NCI-H1048 (cell line): ENCODE measurements at places on chromosomes 4 and X.
A peak's percentile ranks its signal among the peaks of the same experiment; 100 is the strongest.

DNA sequence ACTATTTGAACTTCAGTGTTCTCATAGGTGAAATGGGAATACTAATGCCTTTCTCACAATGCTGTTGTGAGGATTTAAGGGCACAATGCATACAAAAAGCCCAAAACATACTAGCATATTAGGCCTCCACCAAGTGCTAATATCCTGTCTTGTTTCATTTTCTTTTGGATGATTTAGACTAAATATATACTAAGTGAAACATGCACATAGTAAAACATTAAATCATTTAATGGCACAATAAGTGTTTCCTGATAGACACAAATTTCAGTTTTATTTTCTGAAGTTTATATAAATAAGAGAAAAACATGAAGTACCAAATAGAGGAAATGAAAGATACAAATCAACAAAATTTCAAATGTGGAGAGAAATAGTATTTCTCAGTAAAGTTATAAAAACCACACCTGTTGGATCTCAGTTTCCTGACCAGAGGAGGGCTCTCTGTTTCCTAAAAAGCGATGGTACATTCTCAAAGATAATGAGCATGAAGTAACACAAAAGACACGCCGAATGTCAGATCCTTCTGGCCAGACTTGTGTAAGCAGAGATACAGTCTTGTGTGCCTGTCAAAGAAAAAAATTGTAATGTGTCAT, 25.1 kb downstream of the DDX60 start:
- DNase-seq: no peak

DNA sequence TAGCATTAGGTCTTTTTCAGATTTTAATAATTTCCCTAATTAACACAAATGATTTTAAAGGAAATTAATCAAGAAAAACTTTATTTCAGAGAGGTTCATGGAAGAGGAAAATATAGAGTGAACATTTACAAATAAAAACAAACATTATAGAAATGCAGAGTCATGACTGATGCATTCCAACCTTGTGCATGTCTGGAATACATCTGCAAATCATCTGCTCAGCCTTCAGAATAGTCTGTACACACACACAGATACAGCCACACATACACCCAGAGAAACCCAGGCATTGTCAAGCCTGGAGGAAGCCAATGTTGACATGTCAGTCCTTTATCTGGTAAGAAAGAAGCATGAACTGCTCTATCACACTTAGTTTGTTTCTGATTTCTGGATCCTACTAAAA, 61.3 kb upstream of the NFKB1 start:
- DNase-seq: no peak

GRCh38 chrX:12701628-12702027, 89.6 kb upstream of the PRPS2 start:
- DNase-seq: peak; percentile 48

- no peak for DNase-seq
Observed at GRCh38 chr4:4585012-4585670, 43.3 kb upstream of the STX18 start.

GRCh38 chrX:110954428-110955100, 141.4 kb upstream of the PAK3 start:
- no peak for DNase-seq

- DNase-seq: no peak
Observed at GRCh38 chr4:158825433-158826036, 56.7 kb downstream of the FNIP2 start.

DNA sequence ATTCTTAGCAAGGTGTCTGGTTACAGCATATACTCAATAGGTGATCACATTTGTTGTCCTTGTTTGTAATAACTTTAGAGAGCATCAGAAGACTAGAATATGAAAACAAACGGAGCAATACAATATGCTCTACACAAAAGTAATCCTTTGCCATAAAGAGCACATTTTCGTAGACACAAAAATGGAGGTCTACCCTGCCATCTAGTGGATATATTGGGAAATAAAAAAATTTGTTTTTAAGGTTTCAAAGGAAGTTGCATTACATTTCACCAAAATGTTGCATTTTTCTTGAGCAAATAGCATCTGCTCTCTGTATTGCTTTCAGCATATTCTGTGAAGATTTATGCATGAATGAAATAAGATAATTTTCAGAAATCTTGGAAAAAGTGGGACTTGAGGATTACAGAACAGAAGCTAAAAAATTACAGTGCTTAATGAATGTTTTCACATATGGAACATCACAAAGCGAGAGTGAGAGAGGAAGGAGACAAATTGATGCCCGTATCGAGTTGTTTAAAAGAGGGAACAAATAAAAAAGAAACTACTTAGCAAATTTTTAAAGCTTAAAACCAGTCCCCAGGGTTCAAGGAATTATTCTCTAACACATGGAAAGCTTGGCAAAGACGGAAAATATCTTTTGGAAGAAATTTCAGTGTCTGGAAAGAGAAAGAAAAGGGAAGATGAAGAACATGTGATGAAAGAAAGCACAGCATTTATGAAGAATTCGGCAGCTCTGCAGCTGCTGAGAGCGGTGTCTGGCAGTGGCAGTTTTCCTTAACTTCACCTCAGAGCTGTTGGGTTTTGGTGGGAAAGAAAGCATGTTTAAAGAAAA, 390.1 kb downstream of the ANKRD50 start:
- DNase-seq: peak; percentile 32

DNA sequence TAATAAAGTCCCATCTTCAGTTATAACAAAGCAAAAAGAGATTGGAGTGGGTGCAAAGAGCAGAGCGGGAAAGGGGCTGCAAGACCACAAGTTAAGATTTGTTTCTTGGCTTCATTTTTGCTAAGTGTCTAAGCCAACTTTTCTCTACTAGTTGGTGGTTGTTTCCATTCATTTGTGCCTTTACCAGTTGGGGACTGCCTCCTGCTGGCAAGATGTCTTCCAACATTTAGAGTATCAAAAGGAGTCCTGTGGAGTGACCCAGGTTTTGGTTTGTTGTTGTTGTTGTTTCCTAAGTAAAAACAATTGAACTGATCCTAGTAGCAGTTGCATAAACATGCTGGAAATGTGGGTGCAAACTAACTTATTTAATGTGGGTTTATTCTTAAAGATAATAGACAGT, 121.1 kb downstream of the SPATA18 start:
- DNase-seq: no peak

DNA sequence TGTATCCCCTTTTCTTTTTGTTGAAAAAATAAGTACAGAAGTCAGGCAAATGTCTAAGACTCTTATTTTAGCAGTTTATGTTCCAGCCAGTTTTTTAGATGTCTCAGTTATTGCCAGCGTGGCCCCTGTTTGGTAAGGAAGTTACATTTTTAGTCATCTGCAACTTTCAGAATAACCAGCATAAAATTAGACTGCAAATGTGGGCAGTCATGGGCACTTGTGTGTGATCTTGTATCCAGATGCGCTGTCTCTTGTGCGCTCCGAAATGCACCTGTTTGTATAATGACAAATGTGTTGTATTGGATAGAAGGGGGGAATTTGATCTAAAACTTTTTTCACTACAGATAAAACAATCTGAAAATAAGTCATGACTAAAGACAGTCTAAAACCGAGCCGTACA, 44.3 kb upstream of the CLCN4 start:
- DNase-seq: no peak

GRCh38 chr4:143358923-143359643, 22.4 kb downstream of the GAB1 start:
- DNase-seq: no peak

GRCh38 chr4:156732634-156733033, 239.0 kb downstream of the PDGFC start:
- DNase-seq: no peak

DNA sequence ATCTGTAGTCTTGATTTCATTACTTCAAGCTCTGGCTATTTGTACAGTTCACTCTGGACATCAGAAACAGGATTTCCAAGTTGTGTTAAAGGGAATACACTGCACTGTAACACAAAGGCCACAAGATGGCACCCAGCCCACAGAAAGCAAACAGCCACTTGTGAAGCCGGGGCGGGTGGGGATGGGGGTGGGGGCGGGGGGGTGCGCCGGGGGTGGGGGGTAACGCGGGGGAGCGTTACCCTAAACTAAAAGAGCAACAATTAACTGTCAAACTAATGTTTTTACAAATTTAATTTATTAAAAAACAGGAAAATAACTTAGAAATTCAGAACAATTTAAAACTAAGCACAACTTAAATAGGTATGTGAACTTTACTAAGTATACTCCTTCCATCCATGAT, 27.3 kb downstream of the PRDX4 start:
- peak; percentile 0 for DNase-seq

- DNase-seq: no peak
Observed at GRCh38 chr4:164488114-164488513, 265.8 kb upstream of the SMIM31 start.

DNA sequence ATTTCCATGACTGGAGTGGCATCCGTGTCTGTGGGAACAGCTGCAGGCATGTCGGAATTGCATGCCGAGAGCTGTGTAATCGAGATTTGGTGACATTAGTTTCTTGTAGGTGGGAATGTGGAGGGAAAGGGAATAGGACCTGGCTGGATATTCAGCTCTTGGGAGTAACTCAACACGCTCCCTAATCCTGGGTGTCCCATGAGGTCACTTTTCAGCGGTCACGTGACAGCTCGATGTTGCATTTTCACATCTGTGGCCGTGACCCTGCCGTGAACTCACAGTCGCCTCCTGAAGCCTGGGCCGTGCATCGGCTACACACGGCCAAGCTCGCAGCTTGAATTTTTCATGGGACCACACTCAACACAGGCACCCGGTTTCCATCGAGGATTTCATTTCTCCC, 25.8 kb upstream of the PSAPL1 start:
- DNase-seq: no peak

DNA sequence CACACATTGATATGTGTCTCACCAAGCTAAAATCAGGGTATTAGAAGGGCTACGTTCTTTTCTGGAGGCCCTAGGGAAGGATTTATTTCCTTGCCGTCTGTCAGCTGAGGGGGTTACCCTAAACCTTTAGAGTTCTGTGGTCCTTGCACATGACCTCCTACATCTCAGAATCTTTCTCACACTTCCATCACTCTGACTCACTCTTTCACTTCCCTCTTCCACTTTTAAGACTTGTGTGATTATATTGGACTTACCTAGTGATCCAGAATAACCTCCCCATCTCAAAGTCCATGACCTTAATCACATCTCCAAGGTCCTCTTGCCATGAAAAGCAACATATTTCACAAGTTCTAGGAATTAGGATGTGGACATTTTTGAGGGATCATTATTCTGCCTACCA, 53.6 kb upstream of the FUNDC1 start:
- DNase-seq: no peak

- DNase-seq: no peak
Observed at GRCh38 chr4:8919651-8920288, 48.1 kb upstream of the HMX1 start.

DNA sequence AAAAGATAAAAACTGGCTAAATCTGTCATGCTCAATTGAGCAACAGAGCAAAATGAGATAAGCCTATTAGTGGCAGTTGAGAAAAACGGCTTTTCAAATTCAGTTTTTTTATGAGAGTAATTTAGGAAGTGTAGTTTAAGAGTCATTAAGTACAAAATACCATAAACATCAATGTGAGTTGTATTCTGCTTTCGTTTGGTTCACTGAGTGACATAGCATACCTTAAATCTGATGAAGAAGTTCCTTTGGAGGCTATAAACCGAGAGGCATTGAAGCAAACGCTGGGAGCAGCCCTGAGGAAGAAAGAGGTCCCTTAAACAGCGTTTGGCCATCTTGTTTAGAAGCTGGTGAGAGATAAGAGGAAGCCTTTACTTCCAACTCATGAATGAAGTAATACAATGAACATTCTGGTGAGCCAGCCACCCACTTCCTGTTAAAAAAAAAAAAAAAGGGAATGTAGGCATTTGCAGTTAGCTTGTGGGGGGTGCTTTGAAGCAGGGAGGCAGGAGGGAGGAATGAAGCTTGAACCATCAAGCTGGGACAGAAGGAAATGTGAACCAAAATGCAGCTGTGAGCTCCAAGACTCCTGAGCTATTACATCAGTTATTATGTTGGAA, 132.3 kb downstream of the ZNF330 start:
- DNase-seq: no peak

GRCh38 chr4:107863850-107864371, 39.2 kb downstream of the SGMS2 start:
- DNase-seq: no peak

DNA sequence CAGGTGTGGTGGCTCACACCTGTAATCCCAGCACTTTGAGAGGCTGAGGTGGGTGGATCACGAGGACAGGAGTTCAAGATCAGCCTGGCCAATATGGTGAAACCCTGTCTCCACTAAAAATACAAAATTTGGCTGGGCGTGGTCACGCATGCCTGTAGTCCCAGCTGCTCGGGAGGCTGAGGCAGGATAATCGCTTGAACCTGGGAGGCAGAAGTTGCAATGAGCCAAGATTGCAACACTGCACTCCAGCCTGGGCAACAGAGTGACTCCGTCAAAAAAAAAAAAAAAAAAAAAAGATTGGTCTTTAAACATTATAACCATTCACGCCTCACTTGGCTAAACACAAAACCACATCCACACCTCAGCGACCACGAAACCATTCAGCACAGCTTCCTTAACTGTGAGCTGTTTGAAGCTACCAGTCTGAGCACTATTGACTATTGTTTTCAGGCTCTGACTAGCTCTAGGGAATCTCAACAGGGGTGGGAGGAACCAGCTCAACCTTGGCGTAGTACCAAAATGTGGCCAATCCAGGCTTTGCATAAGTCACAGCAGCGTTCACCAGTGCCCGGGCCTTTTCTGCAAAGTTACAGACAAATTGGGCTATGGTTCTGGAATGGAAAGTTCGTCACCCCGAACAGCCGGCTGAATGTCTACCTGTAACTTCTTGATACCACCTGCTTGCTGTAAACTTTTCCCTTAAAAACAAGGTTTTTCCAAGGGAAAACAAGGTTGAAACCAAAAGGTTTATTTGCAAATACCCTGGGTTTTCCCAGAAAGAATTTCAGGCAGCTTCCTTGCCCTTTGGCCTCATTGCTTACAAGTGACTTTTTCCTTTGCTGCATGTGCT, 73.6 kb upstream of the DHX15 start:
- peak; percentile 78 for DNase-seq
